ENCODE measurements at places on chromosomes 11 and 22.
A peak's percentile ranks its signal among the peaks of the same experiment; 100 is the strongest.

GRCh38 chr22:43302531-43303041 is 40.6 kb downstream of the SCUBE1 start:
- no peak for DNase-seq

DNA sequence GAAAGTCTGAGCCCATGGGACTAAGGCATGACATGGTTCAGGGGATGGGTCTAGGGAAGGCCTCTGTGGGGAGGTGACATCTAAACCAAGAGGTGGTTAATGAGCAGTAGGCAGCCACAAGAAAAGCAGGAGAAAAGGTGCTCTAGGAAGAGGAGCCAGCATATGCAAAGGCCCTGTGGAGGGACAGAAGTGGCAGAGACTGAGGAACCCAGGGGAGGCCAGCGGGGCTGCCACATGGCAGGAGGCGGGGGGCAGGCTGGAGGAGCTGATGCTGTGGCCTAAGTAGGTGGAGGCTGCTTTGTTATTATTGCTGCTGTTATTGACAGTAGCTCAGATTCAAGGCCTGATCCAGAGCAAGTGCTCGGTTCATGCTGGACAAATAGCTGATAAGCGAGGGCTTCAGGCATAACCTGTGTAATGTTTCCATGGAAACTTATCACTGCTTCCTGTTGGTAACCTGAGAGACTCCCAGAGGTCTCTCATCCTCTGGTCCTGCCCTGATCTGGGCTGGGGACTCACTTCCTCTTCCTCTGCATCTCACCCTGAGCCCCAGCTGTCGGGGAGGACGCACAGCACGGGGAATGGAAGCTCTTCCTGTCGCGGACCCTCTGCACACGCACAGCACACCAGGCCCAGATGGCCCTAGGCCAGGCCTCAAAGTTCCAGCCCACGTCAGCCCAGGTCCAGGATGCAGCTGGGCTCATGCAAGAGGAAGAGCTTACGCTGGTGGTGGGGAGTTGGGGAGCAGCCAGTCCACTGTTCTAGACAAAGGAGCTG is 75.2 kb upstream of the TP53I11 start:
- peak; percentile 31 for DNase-seq

DNA sequence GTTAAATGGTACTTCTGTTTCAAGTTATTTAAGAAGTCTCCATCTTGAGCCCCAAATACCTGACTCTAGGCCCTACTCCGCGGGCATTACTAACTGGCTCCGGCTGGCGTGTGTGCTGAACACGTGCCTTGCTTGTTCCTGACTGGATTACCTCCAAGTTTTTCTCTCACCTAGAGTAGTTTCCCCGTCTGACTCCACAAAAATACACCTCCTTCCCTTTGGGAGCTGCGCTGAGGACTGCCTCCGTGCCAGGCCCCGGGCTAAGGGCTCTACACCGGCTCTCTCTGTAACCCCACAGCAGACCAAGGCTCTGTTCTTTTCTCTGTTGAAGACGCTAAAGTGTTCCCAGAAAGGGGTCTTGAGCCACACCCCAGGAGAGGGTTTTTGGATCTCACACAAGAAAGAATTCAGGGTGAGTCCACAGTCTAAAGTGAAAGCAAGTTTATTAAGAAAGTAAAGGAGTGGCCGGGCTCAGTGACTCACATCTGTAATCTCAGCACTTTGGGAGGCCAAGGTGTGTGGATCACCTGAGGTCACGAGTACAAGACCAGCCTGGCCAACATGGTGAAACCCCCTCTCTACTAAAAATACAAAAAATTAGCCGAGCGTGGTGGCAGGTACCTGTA is 61.8 kb downstream of the ANO1 start:
- DNase-seq, result no peak

DNA sequence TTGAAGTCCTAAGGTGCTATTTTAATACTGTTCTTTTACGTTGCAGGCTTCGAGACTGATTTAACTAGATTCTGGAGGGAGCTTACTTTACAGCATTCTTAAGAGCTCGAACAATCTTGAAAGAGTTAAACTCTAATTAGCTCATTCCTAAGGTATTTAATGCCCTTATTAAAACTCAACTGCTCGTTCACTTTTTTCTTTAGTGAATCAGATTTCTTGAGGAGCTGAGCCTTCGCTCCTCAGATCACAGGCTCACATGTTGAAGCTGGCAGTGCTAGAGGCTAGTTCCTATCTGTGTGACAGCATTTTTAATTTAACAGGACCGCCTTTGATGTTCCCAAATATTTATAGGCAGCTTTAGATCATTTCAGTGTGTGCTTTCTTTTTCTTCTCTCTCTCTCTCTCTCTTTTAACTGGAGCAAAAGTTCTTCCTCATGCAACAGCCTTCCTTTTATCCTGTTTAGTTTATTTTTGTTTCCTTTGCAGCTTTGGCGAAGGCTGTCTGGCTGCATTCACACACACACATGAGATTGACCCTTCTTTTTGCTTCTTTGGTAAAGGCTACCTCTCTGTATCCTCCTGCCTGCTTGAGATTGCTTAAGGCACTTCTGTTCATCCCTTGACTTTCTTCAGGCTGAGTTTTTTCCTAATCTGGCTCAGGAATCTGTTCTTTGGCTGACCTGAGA is 21.0 kb downstream of the ZNRF3 start:
- DNase-seq, result no peak

DNA sequence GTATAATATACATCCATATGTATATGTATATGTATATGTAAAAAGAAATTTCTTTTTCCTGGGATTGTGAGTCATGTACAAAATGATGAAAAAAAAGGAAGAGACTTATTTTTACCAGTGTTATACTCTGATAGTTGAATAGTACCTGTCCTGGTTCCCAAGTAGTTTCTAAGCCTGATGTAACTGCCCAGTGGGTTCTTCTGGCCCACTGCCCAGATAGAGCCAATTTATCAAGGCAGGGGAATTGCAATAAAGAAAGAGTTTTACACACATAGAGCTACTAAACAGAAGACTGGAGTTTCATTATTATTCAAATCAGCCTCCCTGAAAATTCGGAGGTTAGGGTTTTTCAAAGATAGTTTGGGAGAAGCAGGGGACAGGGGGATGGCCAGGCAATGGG is 29.1 kb upstream of the NARS2 start:
- DNase-seq, result no peak

DNA sequence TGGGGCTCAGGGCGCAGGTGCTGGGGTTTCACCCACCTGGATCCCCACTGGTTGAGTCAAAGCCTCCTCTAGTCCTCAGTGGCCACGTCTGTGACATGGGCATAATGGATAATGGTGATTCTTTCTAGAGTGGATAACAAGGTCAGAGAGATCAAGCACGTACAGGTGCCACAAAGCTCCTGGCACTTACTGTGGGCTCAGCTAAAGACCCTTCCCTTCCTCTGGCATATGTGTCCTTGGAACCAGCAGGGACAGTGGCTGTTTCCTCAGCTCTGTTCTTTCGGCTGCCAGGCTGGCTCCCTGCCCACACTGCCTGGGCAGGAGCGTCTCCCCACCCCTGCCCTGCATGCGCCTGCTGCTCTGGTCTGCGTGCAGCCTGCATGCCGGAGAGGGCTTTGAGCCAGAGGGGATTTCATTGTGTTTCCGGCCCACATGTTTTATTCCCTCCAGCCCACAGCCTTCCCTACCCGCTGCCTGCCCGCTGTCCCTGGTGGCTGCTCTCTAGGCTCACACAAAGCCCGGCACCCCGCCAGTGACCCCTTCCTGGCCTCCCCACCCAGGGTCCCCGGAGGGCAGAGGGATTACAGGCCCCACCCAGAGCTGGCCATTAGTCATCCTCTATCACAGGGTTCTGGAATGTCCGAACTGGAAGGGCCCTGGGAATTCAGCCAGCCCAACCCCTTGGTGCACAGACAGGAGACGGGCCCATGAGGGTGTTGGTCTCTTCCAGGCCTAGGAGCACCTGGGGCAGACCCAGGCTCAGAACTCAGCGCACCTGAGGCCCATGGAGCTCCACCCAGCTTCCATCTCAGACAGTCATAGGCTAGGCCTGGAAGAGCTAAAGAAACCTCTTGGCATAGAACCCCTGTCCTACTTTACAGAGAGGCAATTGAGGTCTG is 55.3 kb upstream of the GCAT start:
- no peak for DNase-seq

- DNase-seq, result no peak
Measured at GRCh38 chr11:110907629-110908028, 195.4 kb upstream of the ARHGAP20 start.

DNA sequence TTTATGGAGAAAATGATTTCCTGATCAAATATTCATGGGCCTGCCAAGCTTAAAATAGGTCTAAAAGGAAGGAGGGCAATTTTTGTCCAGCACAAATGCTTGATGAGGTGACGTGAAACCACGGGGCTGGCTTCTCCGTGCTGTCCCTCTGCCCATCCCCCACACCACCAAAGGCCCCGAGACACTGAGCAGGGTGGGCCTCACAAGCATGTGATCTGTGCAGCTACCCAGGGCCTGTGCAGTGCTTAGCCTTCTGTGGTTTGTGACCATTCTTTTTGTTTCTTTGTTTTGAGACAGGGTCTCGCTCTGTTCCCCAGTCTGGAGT is 94.8 kb upstream of the RTL6 start:
- DNase-seq, result no peak

GRCh38 chr22:45169591-45170466 is 6.1 kb downstream of the NUP50 start:
- no peak for DNase-seq

DNA sequence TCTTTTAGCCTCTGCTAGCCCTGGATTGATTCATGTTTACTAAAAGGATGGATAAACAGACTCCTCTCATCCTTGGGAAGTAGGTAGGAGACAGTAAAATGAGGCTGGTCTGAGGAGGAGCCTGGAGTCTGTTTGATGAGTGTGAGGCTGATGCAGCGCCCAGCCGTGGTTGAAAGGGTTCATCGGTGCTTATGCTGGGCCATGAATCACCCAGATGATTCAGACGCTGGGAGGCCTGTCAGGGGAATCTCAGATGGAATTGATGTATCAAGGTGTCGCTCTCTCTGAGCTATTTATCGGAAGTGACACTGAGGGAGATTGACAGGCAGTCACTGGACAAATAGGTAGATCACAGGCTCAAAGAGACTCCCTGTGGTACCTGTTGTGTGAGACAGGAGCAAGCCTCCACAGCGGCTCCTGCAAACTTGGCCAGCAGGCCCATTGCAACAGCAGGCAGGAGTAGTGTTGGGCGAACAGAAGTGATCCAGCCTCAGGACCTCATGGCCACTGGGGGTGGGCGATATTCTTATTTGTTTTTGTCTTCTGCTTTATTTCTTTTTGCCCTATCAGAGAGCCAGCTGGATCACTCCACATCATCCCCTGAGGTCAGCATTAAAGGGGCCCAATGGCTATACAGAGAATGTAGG is 109.9 kb upstream of the CADM1 start:
- DNase-seq, result no peak

GRCh38 chr22:29550005-29550404 is 3.6 kb downstream of the THOC5 start:
- DNase-seq, result no peak

GRCh38 chr11:459511-460220 is 9.6 kb downstream of the PTDSS2 start:
- DNase-seq, result no peak

DNA sequence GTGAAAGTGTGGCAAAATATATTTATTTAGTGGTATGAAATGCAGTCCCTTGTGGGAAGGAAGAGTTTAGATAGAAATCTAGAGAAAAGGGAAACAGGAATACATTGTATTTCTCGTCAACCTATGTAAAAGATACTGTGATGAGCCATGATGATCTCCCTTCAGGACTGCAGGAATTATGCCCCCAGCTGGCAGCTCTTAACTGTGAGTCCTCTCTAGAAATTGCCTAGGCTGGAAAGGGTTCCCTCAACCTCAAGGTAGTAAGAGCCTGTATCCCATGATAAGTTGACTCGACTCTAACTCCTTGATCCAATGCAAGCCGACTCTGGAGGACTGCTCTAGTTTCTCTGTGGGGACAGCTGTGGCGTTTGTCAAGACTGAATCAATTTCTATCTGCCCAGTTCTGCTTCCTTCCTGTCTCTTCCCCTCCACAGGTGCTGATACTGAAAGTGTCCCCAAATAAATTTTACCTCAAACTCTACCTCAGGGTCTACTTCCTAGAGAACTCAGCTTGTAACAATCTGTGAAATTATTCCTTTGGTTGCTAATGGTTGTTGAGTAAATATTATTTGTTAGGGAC is 897.3 kb downstream of the METTL15 start:
- DNase-seq, result no peak

GRCh38 chr11:91768783-91769182 is 455.8 kb upstream of the FAT3 start:
- DNase-seq, result no peak

GRCh38 chr11:62575156-62575555 is 1.5 kb upstream of the EEF1G start:
- no peak for DNase-seq

DNA sequence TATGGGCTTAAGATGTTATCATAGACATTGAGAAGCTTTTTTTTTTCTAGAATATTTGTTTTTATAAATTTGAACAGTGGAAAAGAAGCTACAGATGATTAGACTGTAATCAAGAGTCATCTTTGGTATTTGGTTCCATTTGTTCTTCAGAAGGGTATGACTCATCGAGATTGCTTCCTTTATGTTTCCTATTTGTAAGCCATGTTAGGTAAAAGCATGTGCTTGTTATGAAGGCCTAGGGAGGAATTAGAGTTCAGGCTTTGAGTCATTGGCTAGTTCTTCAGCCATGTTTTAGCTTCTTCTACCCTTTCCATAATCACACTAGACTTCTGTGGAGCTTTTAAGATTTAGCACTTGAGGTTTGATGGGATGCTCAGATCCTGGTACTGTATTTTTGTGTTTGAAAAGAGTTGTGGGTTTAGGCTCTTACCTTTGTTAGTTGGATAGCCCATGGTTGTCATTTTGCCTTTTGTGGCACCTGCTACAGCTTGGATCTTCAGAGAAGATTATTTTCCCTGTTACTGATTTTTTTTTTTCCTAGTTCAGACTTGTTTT is 44.3 kb downstream of the POLD3 start:
- DNase-seq, result no peak

- peak; percentile 26 for DNase-seq
Measured at GRCh38 chr11:133134314-133135173, 397.8 kb downstream of the OPCML start.

- peak; percentile 27 for DNase-seq
Measured at GRCh38 chr11:129881570-129882170, 13.7 kb downstream of the NFRKB start.

- DNase-seq, result no peak
Measured at GRCh38 chr11:62546929-62547625, 471 bp upstream of the AHNAK start.

DNA sequence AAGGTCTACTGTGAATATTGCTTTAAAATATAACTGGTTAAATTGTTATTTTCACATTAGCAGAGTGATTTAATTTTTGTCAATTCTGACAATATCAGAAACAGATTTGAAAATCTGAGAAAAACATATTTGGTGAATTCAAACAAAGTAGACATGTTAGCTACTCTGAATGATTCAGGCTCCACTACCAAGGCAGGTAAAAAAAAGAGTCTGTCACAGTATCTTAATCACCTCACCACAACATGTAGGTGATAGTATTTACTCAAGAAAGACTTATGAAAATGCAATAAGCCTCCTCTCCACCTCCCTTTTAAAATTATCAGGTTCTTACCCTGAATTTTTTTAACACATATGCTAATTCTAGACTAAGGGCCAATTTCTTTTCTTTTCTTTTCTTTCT is 42.6 kb downstream of the DDI1 start:
- DNase-seq, result no peak

All from GM12892 (cell line).